ENCODE measurements at places on chromosomes 7 and 10. TPM values are rescaled to one million over a fixed set of nuclear protein-coding genes. Genes with fewer than 3 reads are reported as not detected.
A peak's percentile ranks its signal among the peaks of the same experiment; 100 is the strongest.

GRCh38 chr10:11533328-11533781, 78.1 kb downstream of the USP6NL start:
- peaks cover 20% of the 10 kb centered on the region for H3K4me1 ChIP-seq
- H3K36me3 ChIP-seq = peaks cover 5% of the 10 kb centered on the region
- no peak overlapping the region for H3K4me3 ChIP-seq
- H3K27me3 ChIP-seq = peaks cover 21% of the 10 kb centered on the region
- H3K27ac ChIP-seq = no peak overlapping the region

The ACBD7 gene
- total RNA-seq = not detected

DNA sequence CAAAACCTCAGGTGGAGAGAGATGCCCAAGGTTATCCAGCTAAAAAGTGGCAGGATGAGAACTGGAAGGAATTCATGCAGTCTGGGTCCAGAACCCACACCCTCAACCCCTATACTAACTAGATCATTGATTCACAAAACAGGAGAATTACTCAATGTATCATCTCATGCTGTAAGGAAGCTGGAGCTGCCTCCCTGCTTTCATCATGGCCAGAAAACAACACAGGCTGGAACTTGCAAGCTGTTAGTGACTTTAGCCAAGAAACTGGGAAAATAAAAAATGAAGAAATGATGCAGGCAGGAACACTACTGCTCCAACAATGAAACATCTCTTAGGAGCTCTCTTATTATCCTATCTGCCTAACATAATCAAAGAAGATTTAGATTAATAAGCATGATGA, 619.8 kb upstream of the CELF2 start:
- no peak overlapping the region for H3K27ac ChIP-seq
- DNase-seq = no peak
- no peak overlapping the region for H3K4me3 ChIP-seq
- no peaks in the 10 kb centered on the region for H3K4me1 ChIP-seq
- no peaks in the 10 kb centered on the region for H3K36me3 ChIP-seq

The AOAH gene
- total RNA-seq = 7.0 TPM

The TMEM236 gene
- not detected for total RNA-seq

DNA sequence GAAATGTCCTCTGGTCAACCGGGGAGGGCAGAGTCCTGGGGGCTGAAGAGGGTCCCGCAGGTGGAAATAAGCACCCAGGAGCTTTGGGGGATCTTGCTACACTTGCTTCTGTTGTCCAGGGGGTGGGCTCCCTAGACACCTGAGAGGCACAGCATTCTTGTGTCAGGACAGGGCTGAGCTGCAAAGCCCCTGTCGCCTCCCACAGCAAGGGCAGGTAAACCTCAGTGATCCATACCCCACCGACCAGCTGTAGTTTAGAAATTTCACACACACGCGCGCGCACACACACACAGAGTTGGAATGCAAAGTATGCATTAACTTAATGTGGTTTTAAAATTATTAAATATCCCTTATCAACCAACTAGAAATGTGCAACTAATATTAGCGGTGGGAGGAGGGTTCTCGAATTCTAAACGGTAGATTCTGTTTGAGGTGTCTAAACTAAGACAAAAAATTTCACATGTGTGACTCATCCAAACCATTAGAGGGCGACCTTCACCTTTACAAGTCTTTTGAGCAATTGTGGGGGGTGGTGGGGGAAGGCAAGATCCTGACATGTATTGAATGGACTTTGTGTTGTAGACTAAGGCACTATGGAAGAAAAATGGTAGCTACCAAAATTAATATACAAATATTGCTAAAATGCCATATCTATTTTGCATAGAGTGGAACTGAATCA, 34.3 kb upstream of the PTF1A start:
- H3K4me1 ChIP-seq = peaks cover 10% of the 10 kb centered on the region
- no peak overlapping the region for H3K27ac ChIP-seq
- H3K4me3 ChIP-seq = no peak overlapping the region
- DNase-seq = no peak
- peaks cover 2% of the 10 kb centered on the region for H3K36me3 ChIP-seq

The FGL2 gene
- total RNA-seq = 5.1 TPM

The UNCX gene
- not detected for total RNA-seq

DNA sequence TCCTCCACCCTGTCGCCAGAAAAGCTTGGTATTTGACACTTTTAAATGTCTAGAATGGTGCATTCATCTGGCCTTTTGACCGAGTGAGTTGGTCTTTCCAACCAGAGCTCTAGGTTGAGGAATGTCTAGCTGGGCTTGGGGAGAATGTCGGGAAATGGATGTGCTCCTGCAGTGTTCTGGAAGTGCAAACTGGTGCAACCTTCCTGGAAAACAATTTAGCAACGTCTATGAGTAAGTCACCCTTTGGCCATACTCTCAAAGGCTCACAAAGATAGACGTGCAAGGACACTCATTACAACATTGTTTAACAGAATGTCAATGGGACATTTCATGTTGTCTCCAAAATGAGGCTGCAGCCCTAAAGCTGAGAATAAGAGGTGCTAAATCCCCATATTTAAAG, 12.2 kb upstream of the NMT2 start:
- no peaks in the 10 kb centered on the region for H3K36me3 ChIP-seq
- no peak for DNase-seq
- no peak overlapping the region for H3K4me3 ChIP-seq
- no peak overlapping the region for H3K27ac ChIP-seq
- H3K4me1 ChIP-seq = peaks cover 12% of the 10 kb centered on the region
- no peaks in the 10 kb centered on the region for H3K27me3 ChIP-seq

The SPOCK2 gene
- total RNA-seq = 772 TPM

DNA sequence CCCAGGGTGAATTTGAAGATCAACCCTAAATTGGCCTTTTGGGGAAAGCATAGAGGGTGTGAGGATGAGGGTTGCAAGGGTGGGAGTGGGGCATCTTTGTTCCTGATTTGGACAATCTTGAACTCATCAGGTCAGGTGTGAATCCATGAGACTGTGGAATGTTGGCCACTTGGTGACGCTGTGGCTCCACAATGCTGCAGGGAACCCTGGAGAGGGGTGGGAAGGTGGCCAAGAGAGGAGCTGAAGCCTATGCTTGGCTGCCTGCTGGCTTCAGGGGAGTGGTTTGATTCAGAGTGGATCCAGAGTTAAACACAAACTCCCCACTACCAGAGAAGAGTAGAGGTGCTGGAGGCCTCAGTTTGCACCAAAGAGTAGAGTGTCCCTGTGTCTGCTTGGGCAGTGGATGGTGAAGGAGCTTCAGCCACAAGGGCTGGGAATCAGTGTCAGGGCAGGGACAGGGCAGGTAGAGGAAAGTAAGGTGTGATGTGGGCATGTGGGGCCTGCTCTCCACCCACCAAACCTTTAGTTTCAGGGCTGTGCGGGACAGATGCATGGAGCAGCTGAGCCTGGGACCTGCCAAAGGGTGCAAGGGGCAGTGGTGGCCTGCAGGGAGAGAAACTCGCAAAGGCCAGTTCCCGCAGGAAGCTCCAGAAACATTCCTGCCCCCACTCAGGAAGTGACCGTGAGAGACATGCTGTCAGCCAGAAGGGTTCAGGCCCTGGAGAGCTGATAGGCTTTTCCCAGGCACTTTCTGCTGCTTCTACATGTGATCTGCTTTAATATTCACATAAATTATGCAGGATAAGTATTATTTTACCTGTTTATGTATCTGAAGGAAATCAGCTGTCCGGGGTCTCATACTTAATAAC, 81.0 kb upstream of the PRSS58 start:
- no peak overlapping the region for H3K4me3 ChIP-seq
- H3K4me1 ChIP-seq = peaks cover 6% of the 10 kb centered on the region
- no peak for DNase-seq
- H3K27ac ChIP-seq = no peak overlapping the region

DNA sequence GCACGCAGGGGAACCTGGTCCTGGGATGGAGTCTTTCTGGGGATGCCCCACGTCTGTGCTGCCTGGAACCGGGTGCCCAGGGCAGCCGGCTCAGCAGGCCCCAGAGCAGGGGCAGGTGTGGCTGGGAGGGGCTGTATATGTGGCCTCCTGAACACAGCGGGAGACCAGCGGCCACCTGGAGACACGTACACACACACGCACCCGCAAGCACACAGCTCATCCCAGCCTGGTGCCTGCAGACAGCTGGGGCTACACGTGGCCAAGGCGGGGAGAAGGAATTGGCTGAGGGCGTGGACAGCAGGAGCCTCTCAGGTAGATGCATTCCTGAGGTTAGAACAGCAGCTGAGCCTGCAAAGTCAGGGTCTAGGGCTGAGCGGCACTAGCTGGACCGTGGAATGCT, 14.0 kb downstream of the ADAM8 start:
- DNase-seq = no peak
- peak overlapping the region; percentile 90 for H3K27ac ChIP-seq
- H3K4me3 ChIP-seq = peak overlapping the region; percentile 77
- H3K27me3 ChIP-seq = no peaks in the 10 kb centered on the region

- no peak for DNase-seq
- H3K4me1 ChIP-seq = peaks cover 8% of the 10 kb centered on the region
- H3K4me3 ChIP-seq = no peak overlapping the region
- H3K27me3 ChIP-seq = peaks cover 39% of the 10 kb centered on the region
- peaks cover 5% of the 10 kb centered on the region for H3K36me3 ChIP-seq
Observed at GRCh38 chr7:101626069-101626671, 2.9 kb downstream of the MYL10 start.

The ITPRID1 gene
- total RNA-seq = not detected

DNA sequence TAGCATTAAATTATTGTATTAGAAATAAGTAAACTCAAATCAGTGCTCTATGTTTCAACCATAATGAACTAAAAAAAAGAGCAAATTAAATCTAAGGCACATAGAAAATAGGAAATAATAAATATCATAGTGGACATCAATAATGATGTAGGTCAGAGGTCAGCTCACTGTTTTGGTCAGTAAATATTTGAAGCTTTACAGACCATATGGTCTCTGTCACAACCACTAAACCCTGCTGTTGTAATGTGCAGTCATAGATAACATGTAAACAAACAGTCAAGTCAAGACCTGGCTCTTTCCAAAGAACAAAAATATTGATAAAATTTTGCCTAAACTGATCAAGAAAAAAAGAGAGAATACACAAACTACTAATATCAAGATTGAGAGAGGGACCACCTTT, 615.0 kb downstream of the SH2D4B start:
- no peaks in the 10 kb centered on the region for H3K27me3 ChIP-seq
- H3K4me1 ChIP-seq = no peaks in the 10 kb centered on the region
- DNase-seq = no peak
- no peak overlapping the region for H3K4me3 ChIP-seq

The ABCB1 gene
- 32.5 TPM for total RNA-seq

The RPA3 gene
- total RNA-seq = 27.0 TPM

DNA sequence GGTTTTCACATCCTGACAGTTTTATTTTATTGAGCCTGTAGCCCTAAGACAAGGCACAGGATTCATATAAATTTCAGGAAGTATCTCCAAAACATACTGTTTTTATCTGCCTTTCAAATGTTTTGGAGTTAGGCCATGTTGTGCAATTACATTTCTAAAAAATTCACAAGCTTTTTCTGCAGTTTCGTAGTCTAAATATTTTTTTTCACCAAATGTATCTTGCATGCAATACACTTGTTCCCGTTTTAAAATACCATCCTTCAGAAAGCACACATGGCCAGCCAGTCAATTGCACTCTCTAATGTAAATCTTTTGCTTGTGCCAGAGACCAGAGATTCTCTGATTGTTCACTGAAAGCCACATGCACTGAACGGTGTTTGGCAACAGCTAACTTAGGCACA, 161.5 kb upstream of the PRKCQ start:
- no peak overlapping the region for H3K4me3 ChIP-seq
- no peak for DNase-seq
- no peak overlapping the region for H3K27ac ChIP-seq
- H3K27me3 ChIP-seq = peaks cover 66% of the 10 kb centered on the region
- no peaks in the 10 kb centered on the region for H3K36me3 ChIP-seq

- H3K27me3 ChIP-seq = peaks cover 13% of the 10 kb centered on the region
- no peaks in the 10 kb centered on the region for H3K36me3 ChIP-seq
- no peak for DNase-seq
- H3K4me1 ChIP-seq = no peaks in the 10 kb centered on the region
- H3K27ac ChIP-seq = no peak overlapping the region
- H3K4me3 ChIP-seq = no peak overlapping the region
Observed at GRCh38 chr10:122073508-122073907, 84.5 kb downstream of the TACC2 start.

The PTF1A gene
- total RNA-seq = not detected

GRCh38 chr10:3331690-3332230, 159.2 kb upstream of the PITRM1 start:
- H3K4me1 ChIP-seq = peaks cover 2% of the 10 kb centered on the region
- no peak overlapping the region for H3K27ac ChIP-seq
- peaks cover 39% of the 10 kb centered on the region for H3K27me3 ChIP-seq
- peaks cover 7% of the 10 kb centered on the region for H3K36me3 ChIP-seq
- no peak for DNase-seq

GRCh38 chr10:78297997-78298396, 264.3 kb downstream of the RPS24 start:
- DNase-seq = no peak
- no peak overlapping the region for H3K4me3 ChIP-seq
- no peaks in the 10 kb centered on the region for H3K36me3 ChIP-seq
- H3K27ac ChIP-seq = no peak overlapping the region

- peaks cover 6% of the 10 kb centered on the region for H3K4me1 ChIP-seq
- H3K27me3 ChIP-seq = no peaks in the 10 kb centered on the region
- H3K27ac ChIP-seq = peak overlapping the region; percentile 21
Observed at GRCh38 chr7:149220534-149220933, 18.9 kb upstream of the ZNF212 start.

DNA sequence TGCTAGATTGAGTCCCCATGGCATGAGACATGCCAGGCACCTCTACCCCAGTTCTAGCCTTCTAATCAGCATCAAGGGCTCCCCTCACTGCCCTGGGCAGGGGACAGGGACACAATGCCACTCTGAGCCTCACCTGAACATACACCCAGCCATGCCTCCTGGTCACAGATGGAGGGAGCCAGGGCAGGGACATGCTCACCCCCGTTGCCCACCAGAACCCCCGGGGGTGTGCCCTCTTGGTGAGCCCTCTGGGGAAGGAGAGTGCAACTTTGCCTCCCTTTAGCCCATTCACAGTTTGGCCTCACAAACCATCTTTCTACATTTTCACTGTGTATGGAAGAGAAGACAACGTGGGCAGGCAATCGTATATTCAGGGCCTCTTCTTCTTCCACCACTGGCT, 167.2 kb downstream of the LCOR start:
- H3K27ac ChIP-seq = peak overlapping the region; percentile 24
- no peak for DNase-seq
- H3K4me1 ChIP-seq = peaks cover 4% of the 10 kb centered on the region

The LRIT1 gene
- total RNA-seq = not detected

GRCh38 chr10:94316560-94316959, 46.2 kb downstream of the NOC3L start:
- peaks cover 13% of the 10 kb centered on the region for H3K27me3 ChIP-seq
- H3K4me3 ChIP-seq = no peak overlapping the region
- no peaks in the 10 kb centered on the region for H3K4me1 ChIP-seq
- H3K27ac ChIP-seq = peak overlapping the region; percentile 19
- no peak for DNase-seq
- H3K36me3 ChIP-seq = no peaks in the 10 kb centered on the region

- peak overlapping the region; percentile 99 for H3K27ac ChIP-seq
- DNase-seq = no peak
- H3K27me3 ChIP-seq = no peaks in the 10 kb centered on the region
- H3K4me3 ChIP-seq = peak overlapping the region; percentile 81
Observed at GRCh38 chr10:11144626-11145494, 127.2 kb downstream of the CELF2 start.
